Nucleus accumbens (tissue), 56 donors: ENCODE measurements at places on chromosomes 5 and 9.

DNA sequence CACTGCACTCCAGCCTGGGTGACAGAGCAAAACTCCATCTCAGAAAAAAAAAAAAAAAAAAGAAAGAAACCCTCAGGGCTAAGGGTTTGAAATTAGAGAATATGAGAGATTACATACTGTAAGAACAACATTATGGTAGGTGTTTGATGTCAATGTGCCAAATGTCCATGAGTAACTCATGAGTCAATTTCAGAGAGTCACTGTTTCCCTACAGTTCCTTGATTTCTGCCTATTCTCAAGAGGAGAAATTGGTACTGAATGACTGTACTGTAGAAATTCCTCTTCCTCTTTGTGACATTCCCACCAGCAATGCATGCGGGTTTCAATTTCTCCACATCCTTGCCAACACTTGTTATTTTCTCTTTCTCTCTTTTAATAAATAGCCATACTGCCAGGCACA, 35.2 kb downstream of the MARVELD2 start:
- no peak for DNase-seq

DNA sequence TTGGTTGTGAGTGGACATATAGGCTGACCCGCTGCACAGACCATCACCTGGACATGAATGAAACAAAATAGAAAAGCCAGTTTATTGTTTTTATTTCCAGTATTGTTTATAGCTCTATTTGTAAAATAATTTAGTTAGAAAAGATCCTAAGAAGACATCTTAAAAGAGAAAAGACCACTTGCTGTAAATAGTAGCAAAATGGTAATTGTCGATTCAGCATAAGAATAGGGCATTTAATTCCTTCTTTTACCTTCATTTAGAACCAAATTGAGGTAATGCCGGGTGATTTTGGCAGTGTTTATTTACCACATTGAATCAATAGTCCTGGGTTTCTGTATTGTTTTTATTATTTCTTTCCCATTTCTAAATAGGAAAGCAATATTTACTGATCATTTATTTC, 7.4 kb downstream of the TARS1 start:
- DNase-seq, result no peak

DNA sequence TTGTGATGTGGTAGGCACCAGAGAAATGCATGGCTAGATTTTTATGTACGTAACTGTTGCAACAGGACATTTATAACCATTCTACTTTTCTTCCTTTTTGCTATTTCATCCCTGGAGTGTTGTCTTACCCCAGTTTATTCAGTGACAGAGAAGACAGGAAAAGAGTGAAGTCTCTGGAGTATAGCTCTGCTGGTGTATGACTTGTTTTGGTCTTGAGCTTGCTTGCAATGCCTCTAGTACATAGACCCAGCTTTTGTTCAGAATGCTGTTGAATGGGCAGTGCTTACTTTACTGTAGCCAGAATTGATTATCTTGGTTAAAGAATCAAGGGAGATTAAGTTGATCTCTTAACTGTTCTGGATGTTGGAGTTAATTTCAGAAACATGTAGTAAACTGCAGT, 94.3 kb downstream of the PBX3 start:
- no peak for DNase-seq

DNA sequence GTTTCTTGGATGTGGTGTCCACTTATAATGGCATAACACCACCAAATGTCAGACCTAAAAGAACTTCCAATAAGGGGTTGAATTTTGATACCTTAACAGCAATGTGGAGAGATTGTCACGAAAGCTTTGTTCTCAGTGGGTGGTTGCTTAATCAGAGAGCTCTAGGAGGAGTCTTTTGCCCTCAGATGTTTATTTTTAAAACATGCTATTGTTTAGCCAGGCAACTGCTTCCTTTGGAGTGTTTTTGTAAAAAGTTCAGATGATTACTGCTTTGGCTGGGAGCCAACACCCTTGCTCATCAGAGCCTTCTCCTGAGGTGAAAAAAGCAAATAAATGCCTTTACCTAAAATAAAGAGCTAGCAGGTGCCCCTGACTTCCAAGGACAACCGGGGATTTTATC, 65.0 kb downstream of the SLC1A1 start:
- no peak for DNase-seq

DNA sequence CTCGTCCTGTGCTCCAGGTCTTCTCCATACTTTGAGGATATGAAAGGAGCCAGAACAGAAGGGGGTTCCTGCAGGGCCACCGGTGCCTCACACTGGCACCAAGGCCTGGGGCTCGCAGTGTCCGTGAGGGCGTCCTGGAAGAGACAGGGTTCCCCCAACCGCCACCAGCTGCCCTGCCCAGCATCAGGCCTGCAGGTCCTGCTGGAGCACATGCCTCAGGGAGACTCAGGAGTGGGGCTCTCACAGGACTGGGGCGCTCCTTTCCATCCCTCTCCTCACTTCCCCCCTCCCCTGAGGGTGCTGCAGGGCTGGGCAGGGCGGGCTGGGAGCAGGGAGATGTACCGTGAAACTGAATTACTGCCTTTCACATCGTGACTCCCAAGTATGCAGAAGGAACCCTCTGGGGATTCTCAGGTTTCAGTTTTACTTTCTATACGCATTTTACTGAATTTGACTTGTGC, 31.7 kb downstream of the CEP72 start:
- DNase-seq, result no peak

DNA sequence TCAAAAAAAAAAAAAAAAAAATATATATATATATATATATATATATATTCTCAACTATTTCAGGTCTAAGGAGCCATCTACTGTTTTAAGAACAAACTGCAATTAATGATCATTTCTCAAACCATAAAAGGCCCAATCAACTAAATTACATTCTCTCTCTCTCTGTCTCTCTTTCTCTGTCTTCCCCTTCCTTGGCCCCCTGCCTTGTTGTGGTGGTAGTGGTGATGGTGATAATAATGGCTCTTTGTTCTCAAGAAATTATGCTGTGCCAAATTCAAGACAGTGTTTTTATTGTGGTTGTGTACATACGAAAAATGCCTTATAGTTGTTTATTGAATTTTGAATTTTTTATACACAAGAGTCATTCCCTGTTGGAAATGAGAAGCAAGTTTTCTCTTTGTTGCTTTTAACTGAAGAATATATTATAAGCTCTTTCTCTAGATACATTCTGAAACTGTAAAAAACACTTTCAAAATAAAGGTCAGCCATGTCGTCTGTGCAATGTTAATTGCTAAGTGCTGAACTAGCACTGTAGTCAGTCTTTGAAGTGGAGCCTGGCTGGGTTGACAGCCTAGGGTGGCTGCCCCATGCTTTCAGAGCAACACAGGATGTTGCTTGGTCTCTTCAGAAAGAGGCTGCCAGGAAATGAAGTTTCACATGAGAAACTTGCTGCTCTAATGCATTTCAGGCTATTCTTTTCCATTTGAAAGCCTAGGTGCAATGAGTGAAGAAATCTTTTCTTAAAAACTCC, 96.0 kb downstream of the HINT1 start:
- DNase-seq, result peak; percentile 46

DNA sequence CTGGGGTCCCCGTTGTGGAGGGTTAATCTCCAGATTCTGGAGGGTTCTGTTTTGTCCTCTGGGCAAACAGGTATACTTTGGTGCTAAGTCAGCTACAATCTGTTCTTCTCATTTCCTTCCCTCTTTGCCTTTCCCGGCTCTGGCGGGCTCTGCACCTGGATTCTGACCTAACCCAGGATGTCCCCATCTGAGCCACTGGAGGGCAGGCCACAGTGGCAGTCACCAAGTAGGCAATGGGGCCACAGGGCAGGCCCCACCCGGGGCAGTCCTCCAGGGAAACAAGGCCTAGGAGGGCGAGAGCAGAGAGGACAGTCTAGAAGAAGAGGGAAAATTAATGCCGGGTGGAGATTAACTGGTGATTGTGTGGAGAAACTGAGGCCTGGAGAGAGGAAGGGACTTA, 40.4 kb upstream of the HRH2 start:
- no peak for DNase-seq

- no peak for DNase-seq
These were observed 8.7 kb upstream of the RANBP6 start for GRCh38 chr9:6024035-6024554.

DNA sequence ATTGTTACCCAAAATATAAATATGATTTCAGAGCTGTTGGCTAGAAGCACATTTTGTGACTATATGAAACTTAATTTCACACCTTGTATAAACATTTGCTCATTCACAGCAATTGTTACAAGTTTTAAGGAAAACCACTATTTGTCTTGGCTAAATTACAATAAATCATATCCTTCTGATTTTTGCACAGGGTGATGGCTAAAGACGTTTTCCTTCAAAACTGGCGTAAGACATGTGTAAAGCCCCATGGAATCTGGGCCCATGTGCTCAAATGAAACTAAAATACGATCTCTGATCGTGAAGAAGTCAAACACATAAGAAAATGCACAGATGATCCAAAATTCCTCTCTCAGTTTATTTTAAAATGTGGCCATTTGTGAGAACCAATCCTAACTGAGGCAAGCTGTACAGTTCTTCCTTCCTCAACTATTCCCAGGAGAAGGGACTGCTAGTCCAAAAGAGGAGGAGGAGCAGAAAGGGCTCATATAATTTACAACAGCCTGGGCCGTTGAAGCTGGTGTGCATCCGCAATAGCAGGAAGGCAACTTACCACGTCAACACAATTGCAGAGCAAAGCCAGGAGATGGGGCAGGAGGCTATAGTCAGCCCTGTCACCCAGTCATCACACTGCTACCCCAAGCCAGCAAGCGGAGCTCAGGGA, 98.4 kb downstream of the MED27 start:
- no peak for DNase-seq
